T1000 (cell line): ENCODE measurements at places on chromosomes 2 and 18.

GRCh38 chr18:78612801-78613200 is 366.8 kb upstream of the SALL3 start:
- no peak for DNase-seq

GRCh38 chr2:205540036-205540435 is 142.3 kb upstream of the NRP2 start:
- no peak for DNase-seq

GRCh38 chr2:42331569-42332284 is 29.3 kb downstream of the COX7A2L start:
- no peak for DNase-seq

DNA sequence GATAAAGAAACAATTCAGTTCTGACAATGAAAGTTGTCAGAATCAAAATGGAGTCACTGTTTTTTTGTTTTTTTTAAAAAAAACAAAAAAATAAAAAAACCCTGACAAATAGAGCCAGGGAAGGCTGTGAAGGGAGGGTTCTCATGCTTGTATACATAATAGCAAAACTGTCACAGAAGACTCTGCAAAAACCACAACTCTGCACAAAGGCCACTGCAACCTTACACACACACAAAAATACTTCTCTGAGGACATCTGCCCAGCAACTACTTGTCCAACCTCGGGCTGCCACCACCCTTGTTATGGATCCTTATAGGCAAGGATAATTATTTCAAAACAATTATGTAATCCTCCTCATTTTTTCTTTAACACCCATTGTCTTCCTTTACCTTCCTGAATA is 41.9 kb upstream of the C2orf66 start:
- no peak for DNase-seq

GRCh38 chr18:11050966-11051365 is 98.4 kb downstream of the PIEZO2 start:
- no peak for DNase-seq

DNA sequence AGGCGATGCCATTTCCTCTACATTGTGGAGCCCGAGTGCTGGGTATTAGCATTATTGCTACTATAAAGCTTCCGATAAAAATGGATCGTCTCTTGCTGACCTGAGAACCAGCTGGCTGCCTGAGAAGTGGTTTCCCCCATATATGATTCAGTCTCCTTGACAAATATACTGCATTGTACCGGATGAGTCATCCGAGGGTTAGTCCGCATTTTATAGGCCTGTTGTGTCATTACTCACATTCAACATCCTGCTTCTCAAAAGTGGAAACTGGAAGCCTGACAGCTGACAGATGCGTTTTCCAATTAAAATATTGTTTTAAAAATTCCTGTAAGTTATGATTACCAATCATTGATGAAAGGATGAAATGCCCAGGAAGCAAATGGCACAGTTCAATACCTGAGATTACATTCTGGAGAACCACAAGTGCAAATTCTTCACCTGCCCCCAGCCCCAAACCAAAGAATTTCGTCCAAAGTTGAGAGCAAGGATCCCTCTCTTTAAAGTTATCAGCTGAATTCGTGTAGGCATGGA is 65.7 kb downstream of the SPRED2 start:
- DNase-seq, result peak; percentile 50

DNA sequence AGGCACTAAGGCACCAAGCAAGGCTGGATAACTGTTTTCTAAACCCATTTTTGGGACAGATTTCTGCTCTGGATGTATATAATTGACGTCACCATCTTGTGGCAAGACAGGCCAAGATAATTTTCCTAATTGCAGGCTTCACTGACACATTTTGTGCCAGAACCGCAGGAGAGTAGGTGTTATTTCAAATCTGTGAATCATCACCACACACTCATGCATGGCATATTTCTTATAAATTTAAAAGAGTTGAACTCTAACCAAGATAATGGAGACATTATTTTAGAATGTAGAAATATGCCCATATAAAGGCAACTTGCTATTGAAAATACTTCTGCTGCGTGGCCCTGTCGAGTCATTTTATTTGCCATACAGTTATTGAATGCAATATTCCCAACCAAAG is 68.3 kb upstream of the ACYP2 start:
- no peak for DNase-seq

- DNase-seq, result no peak
These were observed 41.3 kb upstream of the TMEM247 start for GRCh38 chr2:46438102-46438501.

DNA sequence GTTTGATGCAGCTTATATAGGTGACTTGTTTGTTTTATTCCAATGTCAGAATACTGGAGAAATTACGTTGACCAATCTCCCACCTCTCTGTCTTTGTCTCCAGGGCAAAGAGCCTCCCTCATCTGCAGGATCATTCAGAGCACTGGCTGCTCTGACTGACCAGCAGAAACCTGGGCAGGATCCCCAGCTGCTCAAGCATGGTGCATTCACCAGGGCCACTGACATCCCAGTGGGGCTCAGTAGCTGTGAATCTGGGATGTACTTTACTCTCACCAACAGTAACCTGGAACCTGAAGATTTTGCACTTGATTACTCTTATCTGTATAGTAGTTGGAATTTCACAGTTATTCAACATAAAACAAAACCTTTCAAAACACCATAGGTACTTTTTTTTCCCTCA is 235.9 kb downstream of the ANKRD36 start:
- no peak for DNase-seq

DNA sequence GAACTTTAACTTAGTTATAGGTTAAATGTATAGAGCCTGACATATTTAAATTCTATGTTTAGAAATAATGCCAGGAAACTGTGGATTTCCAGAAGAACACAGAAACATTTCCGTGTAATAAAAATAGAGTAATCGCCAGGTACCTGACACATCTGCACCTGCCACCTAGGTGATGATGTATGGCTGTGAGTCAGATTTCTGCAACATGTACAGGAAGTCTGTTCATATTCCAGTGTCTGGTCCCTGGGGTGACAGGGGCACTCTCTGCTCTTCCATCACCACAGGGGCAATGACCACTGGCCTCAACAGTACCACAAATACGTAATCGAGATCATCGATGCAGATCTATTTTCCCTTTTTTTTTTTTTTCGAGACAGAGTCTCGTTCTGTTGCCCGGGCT is 101.1 kb upstream of the LPIN2 start:
- DNase-seq, result no peak

DNA sequence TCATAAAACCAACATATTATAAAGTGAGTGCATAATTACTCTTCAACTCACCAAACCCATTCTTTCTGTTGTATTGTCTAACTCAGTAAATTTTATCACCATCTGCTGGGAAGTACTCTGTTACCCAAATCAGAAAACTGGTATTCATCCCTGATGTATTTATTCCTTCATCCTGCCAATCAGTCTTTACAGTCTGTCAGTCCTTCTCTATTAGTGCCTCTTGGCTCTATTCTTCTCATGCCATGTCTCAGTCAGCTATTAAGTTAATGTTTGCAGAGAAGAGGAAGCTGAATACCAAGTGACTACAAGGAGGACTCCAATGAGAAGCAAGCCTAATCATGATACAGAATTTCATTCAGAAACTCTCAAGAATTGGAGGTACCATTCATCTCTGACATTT is 631.2 kb downstream of the CPS1 start:
- no peak for DNase-seq

DNA sequence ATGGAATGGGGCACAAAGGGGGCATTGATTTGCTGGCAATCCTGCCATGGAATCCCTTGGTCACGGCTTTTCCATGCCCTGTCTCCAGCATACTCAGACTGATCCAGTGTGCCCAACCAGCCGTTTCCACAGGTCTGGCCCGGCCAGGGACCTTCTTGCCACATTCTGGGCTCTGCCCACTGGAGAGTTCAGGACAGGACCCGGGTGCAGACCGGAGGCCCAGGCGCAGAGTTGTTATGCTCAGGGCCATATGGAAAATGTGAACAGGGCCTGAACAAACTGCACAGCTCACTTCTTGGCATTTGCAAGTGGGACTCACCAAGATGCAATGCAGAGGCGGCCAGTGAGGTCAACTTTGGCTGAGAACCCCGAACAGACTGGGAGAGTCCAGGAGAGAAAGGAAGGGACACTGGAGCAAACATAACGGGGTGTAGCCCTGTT is 15.6 kb upstream of the ASAP2 start:
- peak; percentile 30 for DNase-seq

DNA sequence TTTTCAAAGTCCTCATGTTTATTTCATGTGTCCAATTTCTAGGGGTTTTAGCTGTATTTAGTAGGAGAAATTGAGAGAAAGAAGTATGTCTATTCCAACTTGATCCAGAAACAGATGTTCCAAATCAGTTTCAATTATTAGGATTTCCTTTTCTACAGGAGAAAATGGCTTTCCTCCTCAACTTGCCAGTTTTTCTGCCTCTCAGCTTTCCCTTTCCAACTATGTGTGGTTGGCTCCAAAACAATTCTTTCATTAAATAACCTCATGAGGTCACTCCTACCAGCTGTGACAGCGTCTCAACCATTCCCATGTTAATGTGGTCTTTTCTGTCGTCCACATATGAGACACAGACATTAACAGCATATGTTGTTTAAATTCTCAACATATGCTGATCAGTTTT is 13.1 kb downstream of the XIRP2 start:
- no peak for DNase-seq

DNA sequence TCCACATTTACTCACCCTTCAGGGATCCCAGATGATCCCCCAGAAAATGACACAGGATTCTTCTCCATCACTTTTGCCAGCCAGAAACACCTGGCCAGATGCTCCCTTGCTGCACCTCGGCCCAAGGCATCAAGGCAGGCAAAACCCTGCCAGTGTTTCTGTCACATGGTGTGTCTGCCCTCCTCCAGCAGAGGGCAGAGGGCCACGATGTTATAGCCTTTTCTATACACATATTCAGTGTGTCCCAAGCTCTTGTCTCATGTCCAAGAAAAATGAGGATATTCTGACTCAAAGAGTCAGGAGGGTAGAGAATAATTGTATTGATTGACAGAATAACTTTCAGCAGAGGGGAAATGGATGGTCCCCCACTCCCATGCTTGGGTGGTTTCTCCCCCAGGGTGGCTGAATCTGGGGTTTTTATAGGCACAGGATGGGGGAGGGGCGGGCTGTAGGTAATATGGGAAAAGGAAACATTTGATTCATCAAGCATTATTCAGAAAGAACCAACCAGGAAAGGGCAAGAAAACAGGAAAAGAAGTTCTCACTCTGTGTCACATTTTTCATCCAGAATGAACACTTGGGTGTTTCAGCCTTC is 933.9 kb downstream of the TRIB2 start:
- no peak for DNase-seq

- DNase-seq, result no peak
These were observed 13.9 kb downstream of the SCG2 start for GRCh38 chr2:223588251-223588650.

GRCh38 chr2:170177950-170178781 is at the start of gene MYO3B:
Gene MYO3B, plus strand, starts transcription at chr2:170178147. Its CDS starts 141 bp downstream, at chr2:170178288.
- DNase-seq, result no peak

GRCh38 chr2:42096869-42097591 is 49.2 kb downstream of the PKDCC start:
- DNase-seq, result no peak

DNA sequence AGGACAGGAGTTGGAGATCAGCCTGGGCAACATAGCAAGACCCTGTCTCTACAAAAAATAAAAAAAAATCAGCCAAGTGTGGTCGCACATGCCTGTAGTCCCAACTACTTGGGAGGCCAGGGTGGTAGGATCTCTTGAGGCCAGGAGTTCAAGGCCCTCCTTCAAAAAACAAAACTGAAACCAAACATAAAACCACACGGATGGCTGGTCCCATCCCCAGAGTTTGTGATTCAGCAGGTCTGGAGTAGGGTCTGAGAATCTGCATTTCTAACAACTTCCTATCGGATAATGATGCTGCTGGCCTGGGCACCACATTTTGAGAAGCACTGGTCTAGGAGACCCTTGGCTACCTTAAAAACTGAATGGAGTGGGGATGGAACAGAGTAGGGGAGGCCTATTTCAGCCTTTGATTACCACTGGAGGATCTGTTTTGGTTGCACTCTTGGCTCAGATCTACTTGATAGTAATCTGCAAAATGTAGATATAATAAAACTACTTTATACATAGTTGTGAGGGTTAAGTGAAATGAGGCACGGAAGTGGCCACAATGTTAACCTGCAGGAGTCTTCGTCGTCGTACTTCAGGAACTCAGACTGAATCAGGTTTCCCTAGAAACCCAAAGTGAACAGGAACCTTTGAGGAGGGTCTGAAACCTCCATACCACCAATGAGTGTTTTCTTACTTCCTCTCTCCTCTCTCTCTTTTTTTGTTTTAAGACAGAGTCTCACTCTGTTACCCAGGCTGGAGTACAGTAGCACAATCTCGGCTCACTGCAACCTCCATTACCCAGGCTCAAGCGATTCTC is 25.5 kb upstream of the NFE2L2 start:
- DNase-seq, result no peak

GRCh38 chr2:126940331-126940730 is 41.6 kb downstream of the TEX51 start:
- DNase-seq, result no peak

- DNase-seq, result no peak
These were observed 75.4 kb downstream of the FHOD3 start for GRCh38 chr18:36372903-36373311.

GRCh38 chr18:45874491-45875184 is 49.2 kb downstream of the SIGLEC15 start:
- DNase-seq, result no peak

DNA sequence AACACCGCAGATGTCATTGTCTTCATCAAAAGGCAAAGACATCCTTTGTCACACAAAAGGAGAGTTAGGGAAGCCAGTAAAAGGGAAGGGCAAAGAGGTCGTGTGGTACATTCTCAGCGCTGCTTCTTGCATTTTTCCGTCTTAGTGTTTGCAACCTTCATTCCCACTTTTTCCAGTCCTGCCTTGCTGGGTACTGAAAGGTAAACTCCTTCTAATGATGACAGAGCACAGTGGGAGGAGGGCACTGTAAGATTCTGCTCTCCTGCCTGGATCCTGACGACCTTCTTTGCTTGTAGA is 424.3 kb upstream of the MEX3C start:
- no peak for DNase-seq

GRCh38 chr2:229856413-229856812 is 65.4 kb downstream of the TRIP12 start:
- DNase-seq, result no peak

- no peak for DNase-seq
These were observed 94.1 kb downstream of the ANKRD44 start for GRCh38 chr2:197216361-197216979.

DNA sequence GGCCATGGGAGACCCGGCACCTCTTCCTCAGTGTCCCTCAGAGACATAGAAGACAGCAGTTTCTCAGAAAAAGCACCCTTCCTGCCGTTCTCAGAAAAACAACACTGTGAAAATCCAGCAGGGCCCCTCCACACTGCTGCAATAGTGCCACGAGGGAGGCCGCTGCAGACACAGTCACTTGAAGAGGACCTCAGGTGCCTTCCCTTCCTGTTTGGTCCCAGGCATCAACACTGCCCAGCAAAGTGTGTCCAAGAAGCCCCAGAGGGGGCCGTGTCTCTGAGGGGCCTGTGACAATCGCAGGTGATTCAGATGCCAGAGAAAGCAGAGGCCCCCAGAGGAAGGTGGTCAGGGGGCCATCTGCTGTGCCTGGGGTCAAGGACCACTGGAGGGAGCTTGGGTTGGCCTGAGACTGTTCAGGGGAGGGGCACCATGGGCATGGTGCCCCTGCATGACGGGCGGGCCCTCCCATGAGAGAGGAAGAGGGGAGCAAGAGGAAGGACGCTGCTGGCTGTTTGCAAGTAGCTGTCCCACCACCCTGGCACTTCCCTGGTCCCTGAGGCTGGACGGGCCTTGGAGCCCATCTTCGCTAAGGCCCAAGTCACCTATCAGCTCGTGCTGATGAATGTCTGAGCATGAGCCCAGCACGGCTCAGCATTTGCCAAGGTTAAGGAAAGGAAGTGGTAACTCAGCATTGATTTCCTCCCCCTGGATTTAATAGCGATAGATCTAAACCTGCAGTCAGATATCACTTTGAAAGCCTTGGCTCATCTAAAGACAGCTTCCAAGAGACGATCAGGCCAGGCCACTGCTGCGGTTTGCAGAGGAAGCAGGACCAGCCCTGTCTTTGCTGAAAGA is 9.1 kb downstream of the TWIST2 start:
- DNase-seq, result no peak
